ENCODE measurements at places on chromosomes 16 and 17. TPM values are rescaled to one million over a fixed set of nuclear protein-coding genes. Genes with fewer than 3 reads are reported as not detected.

- no peak for DNase-seq
Measured at GRCh38 chr17:37674511-37674910, 31.3 kb upstream of the DDX52 start.

DNA sequence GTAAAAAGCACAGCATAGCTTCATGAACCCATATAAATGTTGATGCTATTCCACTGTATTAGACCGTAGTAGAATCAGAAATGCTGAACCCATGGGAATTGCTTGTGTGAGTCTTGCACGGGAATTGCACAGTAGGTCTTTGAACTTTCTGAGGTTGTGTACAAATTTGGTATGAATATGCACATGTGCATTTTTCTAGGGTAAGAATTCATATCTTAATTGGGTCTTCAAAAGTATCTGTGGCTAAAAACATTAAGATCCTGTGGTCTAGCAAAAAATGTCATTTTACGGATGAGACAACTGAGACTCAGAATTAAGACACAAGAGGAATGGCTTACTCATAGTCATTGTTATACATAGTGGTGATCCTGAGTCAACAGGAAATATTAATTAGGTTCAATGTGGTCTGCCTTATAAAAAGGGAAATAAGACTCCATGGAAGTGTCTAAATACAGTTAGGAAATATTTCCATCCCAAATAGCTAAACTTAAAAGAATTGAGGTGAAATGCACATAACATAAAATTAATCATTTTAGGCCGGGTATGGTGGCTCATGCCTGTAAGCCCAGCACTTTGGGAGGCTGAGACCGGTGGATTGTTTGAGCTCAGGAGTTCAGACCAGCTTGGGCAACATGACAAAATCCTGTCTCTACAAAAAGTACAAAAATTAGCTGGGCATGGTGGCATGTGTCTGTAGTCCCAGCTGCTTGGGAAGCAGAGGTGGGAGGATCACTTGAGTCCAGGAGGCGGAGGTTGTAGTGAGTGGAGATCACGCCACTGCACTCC, 22.8 kb downstream of the TAOK1 start:
- DNase-seq = no peak

GRCh38 chr16:10976634-10977033, 32.3 kb downstream of the CLEC16A start:
- DNase-seq = peak; percentile 83

KRT25 gene
- not detected for polyA plus RNA-seq

GCGR gene
- polyA plus RNA-seq = 11.1 TPM

CHRNE gene
- 2.7 TPM for polyA plus RNA-seq

CCDC154 gene
- 3.9 TPM for polyA plus RNA-seq

CBFA2T3 gene
- polyA plus RNA-seq = 3.5 TPM
